ENCODE measurements at places on chromosomes 4 and X.

DNA sequence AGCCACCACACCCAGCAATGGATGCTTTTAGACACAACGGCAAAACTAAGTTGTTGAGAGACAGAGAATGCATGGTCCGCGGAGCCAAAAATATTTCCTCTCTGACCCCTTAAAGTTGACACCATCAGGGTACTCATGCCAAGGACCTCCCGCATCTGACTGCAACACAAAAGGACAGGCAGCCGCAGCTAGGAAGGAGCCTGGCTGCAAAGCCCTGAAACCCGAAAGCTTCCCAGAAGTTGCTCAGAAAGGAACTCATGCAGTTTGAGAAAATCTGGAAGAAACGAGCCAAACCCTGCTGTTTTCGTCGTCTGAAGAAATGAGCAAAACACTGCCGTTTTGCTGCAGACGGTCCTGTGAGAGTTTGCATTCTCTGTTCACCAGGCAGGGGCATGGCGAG lies 16.5 kb downstream of the DHRSX start:
- no peak for DNase-seq

- DNase-seq, result no peak
Observed at GRCh38 chr4:25792876-25793275, 69.9 kb downstream of the SEL1L3 start.

DNA sequence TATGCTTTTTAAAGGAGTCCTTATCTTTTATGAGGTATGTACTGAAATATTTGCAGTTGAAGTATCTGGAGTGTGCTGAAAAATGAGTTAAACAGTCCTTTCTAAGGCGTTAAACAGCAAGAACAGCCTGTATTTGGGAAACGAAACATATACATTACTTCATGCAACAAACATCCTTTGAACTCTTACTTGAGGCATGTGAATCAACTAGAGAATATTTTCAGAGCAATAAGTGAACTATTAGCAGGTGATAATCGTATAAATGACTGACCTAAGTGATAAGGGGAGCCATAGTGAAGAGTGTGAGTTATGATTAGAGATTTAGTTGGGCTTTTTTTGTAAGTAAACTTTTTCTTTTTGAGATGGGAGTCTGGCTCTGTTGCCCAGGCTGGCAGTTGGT lies 45.9 kb upstream of the RHOH start:
- no peak for DNase-seq

- DNase-seq, result no peak
Observed at GRCh38 chrX:9656871-9657270, 108.8 kb downstream of the GPR143 start.

- DNase-seq, result no peak
Observed at GRCh38 chr4:89298155-89298554, 9.4 kb downstream of the GPRIN3 start.

DNA sequence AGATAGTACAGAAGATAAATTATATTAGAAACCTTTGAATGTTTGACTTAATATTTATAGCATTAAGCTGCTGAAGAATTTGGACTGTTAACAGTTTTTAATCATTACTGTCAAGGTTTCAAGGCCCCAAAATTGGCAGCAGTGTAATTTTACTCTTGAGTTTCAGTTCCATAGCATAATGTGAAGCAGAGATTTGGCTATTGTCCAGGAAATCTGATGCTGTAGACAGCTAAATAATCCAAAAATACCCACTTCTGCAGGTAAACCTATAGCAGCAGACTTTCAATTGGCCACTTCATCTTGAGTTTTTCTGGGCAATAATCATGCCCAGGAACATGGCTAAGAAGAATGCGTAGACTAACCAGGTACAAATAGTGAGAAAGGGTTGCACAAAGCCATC lies 85.0 kb downstream of the RCHY1 start:
- no peak for DNase-seq

DNA sequence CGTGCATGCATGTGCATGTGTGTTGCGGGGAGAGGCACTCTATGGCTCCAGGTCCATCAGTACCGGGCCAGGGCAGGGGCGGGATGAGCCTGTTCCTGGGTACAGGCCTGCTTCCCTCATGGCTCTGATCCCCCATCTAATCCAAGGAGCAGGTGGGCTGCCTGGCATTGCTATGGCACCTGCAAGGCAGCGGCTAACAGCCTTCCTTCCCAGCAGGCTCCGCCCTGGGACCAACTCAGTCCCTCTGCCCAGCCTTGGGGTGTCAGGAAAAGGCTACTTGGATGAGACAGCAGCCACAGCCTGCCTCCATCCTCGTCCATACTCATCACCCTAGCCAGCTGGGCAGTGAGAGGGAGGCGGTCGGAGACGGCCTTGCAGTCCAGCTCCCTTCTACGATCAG lies 46.5 kb downstream of the PPP2R2C start:
- no peak for DNase-seq

GRCh38 chr4:156931267-156931666 lies 40.3 kb downstream of the PDGFC start:
- DNase-seq, result no peak

- peak; percentile 16 for DNase-seq
Observed at GRCh38 chr4:37244583-37245390, at the start of gene NWD2. NWD2 (plus strand) TSS chr4:37244743; CDS start chr4:37245068, 325 bp downstream.

DNA sequence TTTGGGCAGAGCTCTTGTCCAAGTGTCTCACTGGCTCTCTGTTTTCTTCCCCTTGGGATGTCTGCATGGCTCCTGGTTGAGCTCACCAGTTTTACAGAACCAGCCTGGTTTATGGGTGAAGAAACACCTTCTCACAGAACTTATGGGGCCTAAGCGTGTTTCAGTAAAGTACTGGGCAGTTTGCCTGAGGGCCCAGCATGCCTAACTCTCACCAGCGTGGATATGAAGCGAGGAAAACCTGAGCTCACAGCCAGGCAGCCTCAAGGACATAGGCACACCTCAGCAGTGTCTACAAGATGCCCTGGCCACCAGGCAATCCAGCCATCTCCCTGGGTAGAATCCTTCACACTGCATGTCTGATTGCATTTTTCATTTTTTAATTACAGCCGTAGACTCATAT lies 9.2 kb downstream of the NHSL2 start:
- no peak for DNase-seq

DNA sequence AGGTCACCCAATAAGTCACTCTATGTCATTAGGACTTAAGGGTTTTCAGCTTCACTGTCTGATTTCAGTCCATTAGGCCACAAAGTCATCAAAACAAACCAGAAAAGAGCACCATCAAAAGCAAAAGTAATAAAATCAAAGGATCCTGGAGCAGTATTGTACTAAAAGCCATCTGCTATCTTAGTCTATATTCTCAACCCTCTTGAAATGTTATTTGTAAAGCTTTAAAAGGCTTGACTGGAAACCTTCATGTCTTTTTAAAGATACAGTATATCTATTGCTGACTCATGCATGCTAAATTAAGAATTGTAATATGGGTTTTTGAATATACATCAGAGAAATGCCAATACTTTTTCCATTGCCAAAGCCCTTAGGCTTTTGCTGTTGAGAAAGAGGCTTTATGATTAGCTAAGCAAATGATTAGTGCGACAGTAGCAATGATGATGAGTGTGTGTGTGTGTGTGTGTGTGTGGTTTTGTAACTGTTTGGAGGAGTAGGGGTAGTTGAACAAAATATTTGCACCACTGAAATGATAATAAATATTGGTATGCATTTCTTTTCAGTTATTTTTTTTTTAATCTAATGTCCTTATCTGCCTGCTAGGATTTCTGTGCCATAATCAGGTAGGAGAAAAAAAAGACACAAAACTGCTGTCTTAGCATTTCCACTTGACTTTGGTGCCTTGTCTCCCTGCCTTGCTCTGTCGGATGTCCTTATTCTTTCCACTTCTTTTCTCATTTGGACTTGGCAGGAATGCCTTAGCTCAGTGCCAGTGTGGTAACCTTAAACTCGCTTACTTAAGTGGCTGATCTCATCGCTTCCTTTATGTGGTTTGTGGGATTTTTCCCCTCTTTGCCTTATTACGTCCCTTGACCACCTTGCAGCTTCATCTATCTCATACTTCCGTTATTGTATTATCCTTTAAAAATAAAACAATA lies 119.7 kb downstream of the PCDH7 start:
- no peak for DNase-seq

DNA sequence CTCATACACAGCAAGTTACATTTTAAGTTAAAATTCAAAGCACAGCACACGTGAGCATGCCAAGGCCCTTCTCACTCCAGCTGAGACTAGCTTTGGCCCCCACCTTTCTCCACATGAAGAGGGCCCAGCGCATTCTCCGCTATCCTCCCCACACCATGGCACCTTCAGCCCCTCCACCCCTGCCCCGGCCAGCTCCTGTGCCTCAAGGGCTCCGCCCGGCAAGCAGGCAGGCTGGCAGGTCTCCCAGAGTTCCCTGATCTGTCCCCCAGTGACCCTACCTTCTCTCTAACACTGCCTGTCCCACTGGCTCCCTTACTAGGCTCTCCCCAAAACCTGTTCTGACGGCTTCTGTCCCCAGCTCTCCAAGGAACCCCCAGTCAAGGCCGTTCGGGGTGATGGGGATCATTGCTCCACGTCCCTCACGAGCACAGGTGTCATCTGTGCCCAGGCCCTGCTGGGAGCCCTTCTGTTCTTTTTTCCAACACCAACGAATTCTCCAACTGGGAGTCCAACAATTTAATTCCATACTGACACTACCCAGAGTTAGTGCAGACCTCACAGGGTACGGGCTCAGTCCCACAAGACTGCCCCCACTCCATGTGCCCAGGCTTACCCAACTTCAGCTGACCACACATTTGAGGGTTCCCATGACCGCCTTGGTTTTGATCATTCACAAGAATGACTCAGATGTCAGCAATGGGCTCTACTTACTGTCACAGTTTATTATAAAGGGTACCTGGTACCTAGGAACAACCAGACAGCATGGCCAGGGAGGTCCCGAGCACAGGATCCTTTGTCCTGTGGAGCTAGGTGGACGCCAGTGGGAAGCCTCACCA lies 4.2 kb downstream of the LETM1 start:
- DNase-seq, result no peak

GRCh38 chrX:110242371-110242770 lies 75.5 kb downstream of the AMMECR1 start:
- DNase-seq, result no peak

DNA sequence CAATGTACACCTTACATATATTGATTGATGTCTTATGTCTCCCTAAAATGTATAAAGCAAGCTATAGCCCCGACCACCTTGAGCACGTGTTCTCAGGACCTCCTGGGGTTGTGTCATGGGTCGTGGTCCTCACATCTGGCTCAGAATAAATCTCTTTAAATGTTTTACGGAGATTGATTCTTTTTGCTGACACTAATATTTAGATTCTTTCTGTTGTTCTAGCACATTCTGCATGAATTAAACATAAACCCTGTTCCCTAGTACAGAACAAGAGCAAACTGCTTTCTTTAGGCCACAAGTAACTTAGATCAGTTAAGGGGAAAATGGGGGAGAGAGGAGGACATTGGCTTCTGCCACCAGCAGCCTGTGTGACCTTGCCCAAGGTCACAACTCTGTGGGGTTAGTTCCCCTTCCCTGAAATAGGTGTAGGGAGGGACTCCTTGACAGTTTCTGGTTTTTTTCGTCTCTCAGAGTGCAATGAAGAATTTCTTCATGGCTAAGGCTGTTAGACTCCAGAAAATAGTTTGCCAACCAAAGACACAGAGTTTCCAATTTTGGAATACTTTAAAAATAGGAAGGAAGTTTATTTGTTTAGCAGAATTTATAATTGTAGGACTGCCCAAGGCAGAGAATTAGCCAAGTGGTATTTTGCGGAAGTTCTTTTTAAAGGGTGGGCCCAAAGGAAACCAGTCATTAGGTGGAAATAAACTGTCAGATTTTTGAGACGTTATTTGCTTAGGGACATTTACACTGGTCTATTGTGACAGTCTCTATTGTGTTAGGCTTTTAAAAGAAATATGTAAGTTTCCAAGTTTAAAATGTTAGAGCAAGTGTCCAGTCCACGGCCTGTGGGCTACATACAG lies 29.4 kb downstream of the PTTG2 start:
- DNase-seq, result no peak

GRCh38 chr4:92339676-92340075 lies 35.9 kb downstream of the GRID2 start:
- DNase-seq, result no peak

DNA sequence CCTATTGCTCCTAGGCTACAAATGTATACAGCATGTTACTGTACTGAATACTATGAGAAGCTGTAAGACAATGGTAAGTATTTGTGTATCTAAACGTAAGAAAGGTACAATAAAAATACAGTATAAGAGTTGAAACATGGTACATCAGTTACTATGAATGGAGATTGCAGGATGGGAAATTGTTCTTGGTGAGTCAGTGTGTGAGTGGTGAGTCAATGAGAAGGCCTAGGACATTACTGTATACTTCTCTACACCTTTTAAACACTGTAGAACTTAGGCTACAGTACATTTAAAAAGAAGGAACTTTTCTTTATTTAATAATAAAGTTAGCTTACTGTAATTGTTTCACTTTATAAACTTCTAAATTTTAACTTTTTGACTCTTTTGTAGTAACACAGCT lies 2603.2 kb downstream of the PCDH7 start:
- no peak for DNase-seq

GRCh38 chrX:81206476-81206875 lies 4.6 kb downstream of the SH3BGRL start:
- no peak for DNase-seq

- DNase-seq, result no peak
Observed at GRCh38 chr4:155846929-155847328, 19.1 kb downstream of the ASIC5 start.

- DNase-seq, result peak; percentile 25
Observed at GRCh38 chr4:15714646-15715435, 12.0 kb downstream of the BST1 start.

DNA sequence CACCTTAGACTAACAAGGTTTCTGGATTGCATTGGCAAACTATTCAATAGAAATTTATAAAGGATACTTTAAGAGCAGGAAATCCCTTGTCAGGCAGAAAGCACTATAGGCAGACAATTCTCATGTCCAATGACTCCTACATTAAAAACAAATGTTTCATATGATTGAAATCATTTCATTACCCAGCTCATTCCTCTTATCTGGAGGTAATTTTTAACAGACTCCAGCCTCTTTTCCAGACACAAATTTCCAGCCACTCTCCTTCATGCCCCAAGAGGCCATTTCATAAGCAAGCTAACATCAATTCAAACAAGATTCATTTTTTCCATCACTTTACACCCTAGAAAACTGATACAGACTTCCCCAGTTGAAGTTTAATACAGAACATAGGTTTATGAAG lies 495.1 kb upstream of the FRG1 start:
- no peak for DNase-seq
